Thoracic aorta (tissue), 2 donors: ENCODE measurements at places on chromosomes 2 and 18.

- no peak for DNase-seq
These were observed 153.4 kb downstream of the GPD2 start for GRCh38 chr2:156589381-156590079.

- no peak for DNase-seq
These were observed 76.2 kb downstream of the NRP2 start for GRCh38 chr2:205758500-205758899.

GRCh38 chr2:148719941-148720436, 75.4 kb downstream of the EPC2 start:
- DNase-seq, result no peak

DNA sequence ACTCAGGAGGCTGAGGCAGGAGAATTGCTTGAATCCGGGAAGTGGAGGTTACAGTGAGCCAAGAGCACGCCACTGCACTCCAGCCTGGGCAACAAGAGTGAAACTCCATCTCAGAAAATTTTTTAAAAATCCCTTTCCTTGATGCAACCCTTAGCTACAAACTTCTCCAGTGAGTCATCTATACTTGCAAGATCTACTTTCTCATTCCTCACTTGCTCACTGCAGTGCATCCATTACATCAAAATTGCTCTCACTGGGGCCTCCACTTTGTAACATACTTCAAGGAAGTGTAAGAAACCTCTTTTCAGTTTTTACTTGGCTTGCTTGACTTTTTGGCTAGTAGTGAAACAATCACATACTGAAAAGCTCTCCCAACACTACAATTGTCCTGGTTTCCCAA, 65.3 kb downstream of the REEP1 start:
- DNase-seq, result no peak

GRCh38 chr2:186995092-186995491, 146.1 kb upstream of the ZSWIM2 start:
- no peak for DNase-seq

DNA sequence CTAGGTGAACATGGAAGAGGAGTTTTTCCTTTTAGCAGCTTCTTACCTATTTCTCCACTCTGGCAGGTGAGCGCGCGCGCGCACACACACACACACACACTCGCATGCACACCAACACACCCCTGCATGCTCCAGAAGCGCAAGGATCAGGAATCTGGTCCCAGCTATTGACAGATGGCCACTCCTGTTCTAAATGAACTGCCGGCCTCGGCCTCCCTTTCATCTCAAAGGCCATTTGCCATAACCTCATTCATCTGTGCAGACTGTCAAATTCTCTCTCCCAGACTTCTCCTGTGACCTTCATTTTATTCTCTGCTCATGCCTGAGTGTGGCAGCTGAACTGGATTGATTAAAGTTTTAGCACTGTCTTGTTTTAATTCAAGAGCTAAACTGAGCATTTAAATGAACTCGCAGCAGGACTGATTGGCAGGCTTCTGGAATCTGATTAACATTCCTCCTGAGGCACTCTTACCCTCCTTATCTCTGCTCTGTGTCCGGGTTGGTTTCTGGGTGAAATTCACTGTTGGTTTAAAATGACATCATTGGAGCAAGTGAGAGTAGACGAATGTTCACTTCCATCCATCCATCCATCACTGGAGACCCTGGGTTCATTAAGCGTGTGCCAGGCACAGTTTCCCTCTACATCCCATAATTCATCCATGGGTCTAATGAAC, 58.8 kb downstream of the FECH start:
- no peak for DNase-seq

DNA sequence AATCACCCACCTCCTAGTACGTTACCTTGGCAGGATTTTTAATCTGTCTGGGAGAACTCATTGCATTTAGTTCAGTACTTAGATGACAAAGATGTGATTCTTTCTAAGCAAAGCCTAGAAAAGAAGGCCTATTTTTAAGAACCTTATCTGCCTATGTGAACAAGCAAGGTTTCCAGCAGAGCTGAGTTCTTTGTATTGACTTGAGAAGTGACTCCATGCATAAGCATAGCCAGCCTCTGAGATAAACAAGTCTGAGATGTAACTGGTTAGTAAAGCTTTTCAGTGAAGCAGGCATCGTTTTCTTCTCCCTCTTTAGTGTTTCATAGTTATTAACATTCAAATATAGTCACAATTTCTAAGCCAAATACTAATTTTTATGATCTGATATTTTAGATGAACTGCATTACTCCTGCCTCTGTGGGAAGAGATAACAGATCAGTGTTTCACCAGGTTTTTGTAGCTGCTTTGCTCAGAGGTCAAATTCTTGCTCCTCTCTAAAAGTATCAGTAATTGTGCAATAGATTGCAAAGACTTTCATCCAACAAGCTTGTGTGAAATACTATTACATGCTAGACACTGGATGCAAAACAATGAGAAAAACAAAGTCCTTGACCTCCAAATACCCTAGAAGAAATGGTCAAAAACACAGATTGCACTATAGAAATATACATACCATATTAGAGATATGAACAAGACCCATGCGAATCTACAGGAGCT, 107.8 kb downstream of the MBD2 start:
- DNase-seq, result no peak

DNA sequence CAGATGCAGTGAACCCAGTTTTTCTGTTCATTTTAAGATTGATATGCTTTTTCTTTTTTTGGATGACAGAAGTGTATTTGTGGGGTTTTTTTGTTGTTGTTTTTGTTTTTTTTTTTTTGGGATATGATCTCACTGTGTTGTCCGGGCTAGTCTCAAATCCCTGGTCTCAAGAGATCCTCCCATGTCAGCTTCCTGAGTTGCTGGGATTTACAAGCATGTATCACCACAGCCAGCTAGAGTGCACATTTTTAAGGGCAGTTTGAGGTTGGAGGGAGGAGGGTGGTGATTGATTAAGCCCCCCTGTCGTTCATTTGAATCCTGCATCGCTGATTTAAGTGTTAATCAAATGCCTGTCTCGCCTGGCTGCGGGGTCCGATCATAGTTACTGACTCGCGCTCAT, 189.1 kb downstream of the GBX2 start:
- DNase-seq, result no peak

- DNase-seq, result no peak
These were observed 95.5 kb upstream of the ATP8B1 start for GRCh38 chr18:57898506-57899124.

DNA sequence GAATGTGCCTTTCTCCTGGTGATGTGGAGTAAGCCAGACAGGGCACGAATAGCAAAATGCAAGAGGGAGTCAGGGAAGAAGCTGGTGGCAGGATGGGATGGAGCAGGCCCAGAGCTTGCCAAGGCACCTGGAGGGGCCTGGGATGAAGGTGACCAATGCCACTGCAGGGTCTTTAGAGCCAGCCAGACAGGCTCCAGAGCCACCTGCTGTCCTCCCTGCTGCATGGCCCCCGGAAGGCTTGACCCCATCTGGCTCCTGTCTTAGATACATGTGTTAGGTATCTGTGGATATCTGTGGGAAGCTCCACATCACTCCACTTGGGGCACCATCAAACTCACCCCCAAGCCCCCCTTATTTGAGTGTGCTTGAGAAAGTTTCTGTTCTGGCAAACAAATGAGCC, 99.9 kb upstream of the ATL2 start:
- DNase-seq, result no peak

- no peak for DNase-seq
These were observed 3.0 kb downstream of the DAPL1 start for GRCh38 chr2:158797963-158798700.

GRCh38 chr2:167592441-167592840, 655.0 kb downstream of the STK39 start:
- no peak for DNase-seq

DNA sequence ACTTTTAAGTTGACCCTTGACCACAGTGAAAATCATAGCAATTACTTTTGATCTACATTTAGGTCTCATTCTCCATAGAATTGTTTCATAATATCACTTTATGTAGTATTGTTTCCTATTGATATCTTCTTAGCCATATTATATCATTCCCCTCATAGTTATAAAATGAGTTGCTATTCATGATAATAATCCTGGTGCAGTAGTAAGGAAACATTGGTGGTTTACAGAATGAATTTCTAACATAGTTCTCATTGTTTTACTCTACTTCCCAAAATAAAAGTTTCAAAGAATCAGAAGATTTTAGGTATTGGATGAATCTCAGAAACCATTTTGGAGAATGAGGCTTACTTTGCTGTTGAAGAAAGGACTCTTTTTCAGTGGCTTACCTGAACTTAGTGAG, 246.0 kb downstream of the PARD3B start:
- no peak for DNase-seq

GRCh38 chr2:234146087-234146826, 95.8 kb downstream of the SPP2 start:
- DNase-seq, result no peak

GRCh38 chr2:30216157-30216556, 15.2 kb upstream of the LBH start:
- DNase-seq, result no peak

DNA sequence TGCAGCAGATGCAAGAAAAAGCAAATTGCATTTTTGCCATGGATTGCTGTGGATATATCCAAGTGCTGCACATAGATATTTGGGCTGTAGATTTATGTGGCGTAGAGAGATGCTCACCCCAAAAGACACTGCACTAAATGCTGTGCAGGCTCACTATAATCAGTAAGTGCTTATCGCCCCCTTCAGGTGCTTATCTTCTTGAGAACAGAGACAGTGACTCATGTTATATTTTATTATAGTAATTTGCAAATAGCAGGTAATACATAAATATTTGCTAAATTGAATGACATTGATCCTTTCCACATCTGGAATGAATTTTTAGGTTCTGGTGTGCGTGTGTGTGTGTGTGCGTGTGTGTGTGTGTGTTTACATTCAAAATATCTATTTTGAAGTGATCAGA, 36.8 kb upstream of the PLEKHM3 start:
- DNase-seq, result no peak

- no peak for DNase-seq
These were observed 175.3 kb upstream of the TCF4 start for GRCh38 chr18:55763298-55763697.

- DNase-seq, result no peak
These were observed 91.7 kb downstream of the LPIN1 start for GRCh38 chr2:11837875-11838734.

DNA sequence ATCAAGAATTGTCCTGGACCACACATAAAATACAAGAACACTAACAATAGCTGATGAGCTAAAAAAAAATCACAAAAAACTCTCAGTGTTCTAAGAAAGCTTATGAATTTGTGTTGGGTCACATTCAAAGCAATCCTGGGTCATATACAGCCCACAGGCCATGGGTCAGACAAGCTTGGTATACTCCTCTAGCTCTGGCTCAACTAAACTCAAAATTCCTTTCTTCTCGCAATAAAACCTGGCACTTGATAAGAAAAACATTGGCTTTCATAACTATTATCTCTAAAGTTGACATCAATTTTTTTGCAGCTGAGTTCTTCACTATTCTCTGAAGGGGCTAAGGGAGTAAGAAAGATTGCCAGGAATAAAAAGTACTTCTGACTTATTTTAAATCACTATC, 38.3 kb downstream of the FBXO48 start:
- DNase-seq, result no peak

GRCh38 chr18:57918601-57919000, 115.5 kb upstream of the ATP8B1 start:
- DNase-seq, result no peak
